Vagina (tissue), 2 donors: ENCODE measurements at places on chromosomes 5 and 9. TPM values are rescaled to one million over a fixed set of nuclear protein-coding genes. Genes with fewer than 3 reads are reported as not detected.

GRCh38 chr5:155959082-155959481 lies 367.9 kb upstream of the SGCD start:
- H3K4me1 ChIP-seq: no peaks in the 10 kb centered on the region
- DNase-seq: no peak
- H3K27ac ChIP-seq: no peak overlapping the region
- no peak overlapping the region for H3K4me3 ChIP-seq

GRCh38 chr5:94944160-94944559 lies 325.7 kb downstream of the SLF1 start:
- no peak overlapping the region for H3K27ac ChIP-seq
- no peak overlapping the region for H3K4me3 ChIP-seq
- no peak for DNase-seq
- H3K4me1 ChIP-seq: no peaks in the 10 kb centered on the region
- no peaks in the 10 kb centered on the region for H3K27me3 ChIP-seq

GRCh38 chr5:123882319-123882964 lies 370.5 kb downstream of the CSNK1G3 start:
- H3K36me3 ChIP-seq: no peaks in the 10 kb centered on the region
- H3K4me1 ChIP-seq: no peaks in the 10 kb centered on the region
- no peaks in the 10 kb centered on the region for H3K27me3 ChIP-seq
- H3K4me3 ChIP-seq: no peak overlapping the region
- no peak overlapping the region for H3K27ac ChIP-seq
- DNase-seq: no peak

DNA sequence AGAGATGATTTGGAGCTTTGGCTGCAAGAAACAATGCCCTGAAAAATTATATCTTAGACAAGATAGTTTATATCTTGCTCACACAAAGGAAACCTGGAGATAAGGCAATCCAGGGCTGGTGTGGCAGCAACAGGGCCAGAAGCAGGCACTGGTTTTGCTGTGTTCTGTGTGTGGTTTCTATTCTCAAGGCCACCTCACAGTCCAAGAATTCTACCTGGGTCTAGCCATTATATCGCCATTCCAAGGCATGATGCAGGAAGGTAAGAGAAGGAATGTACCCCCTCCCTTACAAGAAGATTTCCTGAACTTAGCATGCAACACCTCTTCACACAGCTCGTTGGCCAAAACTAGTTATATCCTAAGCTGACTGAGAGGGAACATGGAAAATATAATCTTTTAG lies 74.5 kb upstream of the MEGF10 start:
- DNase-seq: no peak
- H3K36me3 ChIP-seq: no peaks in the 10 kb centered on the region

DNA sequence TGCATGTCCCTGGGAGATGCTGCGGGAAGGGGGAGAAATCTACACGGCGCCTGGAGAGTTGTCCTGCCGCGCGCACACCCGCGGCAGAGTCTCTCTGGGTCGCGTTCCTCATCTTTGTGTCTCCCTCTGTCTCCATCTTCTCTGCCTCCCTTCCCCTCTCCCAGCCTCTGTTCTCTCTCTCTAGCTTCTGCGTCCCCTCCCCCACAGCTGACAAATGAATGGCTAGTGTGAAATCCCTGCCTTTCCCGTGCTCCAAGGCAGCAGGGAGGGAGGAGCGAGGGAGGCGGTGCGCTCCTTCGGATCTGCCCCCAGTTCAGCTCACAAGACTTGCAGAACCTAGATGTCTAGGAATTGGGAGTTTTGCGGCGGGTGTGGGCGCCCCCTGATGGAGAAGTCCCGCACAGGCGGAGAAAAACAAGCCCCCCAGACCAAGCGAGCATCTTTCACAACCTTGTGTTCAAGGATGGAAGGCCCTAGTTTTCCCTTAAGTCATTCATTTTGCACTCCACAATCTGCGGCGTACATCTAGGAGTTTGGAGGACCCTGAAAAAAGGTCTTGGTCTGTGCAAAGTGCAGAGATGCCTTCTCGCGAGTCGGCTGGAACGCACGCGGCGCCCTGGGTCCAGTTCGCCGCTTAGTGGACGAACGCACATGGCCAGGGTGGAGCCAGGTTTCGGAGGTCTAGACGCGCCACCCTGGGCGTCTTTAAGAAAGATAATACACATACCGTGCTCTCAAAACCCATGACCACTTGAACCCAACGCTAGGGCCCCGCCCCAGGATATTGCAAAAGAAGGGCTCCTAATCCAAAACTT lies 2.0 kb downstream of the VCAN start:
- H3K36me3 ChIP-seq: no peaks in the 10 kb centered on the region
- H3K4me1 ChIP-seq: peaks cover 23% of the 10 kb centered on the region
- H3K27ac ChIP-seq: peak overlapping the region; percentile 73
- H3K4me3 ChIP-seq: peak overlapping the region; percentile 51
- H3K27me3 ChIP-seq: peaks cover 6% of the 10 kb centered on the region

- no peaks in the 10 kb centered on the region for H3K36me3 ChIP-seq
- H3K4me1 ChIP-seq: peaks cover 97% of the 10 kb centered on the region
- H3K27me3 ChIP-seq: no peaks in the 10 kb centered on the region
- H3K4me3 ChIP-seq: no peak overlapping the region
- no peak for DNase-seq
These were observed 13.8 kb downstream of the GSN start for GRCh38 chr9:121281614-121282276.

DNA sequence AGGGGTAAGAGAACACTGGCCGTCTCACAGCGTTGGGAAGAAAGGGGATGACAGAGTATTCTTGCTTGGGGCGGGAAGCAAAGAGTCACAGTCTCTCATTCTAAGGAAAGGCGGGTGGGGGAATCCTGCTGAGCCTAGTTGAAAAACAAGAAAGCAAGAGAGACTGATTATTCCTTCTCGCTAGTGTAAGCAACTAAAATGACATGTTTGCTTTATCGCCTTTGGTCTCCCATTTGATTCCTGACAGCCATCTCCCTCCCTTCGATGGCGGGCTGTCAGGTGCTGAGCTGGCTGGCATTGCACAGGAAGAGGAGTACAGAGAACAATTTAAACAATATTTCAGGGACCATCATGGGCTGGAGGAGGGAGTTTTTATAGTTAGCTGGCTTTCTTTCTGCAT lies 331.3 kb downstream of the ASTN2 start:
- no peaks in the 10 kb centered on the region for H3K4me1 ChIP-seq
- no peaks in the 10 kb centered on the region for H3K27me3 ChIP-seq
- H3K27ac ChIP-seq: no peak overlapping the region
- DNase-seq: no peak
- no peak overlapping the region for H3K4me3 ChIP-seq
- no peaks in the 10 kb centered on the region for H3K36me3 ChIP-seq

DNA sequence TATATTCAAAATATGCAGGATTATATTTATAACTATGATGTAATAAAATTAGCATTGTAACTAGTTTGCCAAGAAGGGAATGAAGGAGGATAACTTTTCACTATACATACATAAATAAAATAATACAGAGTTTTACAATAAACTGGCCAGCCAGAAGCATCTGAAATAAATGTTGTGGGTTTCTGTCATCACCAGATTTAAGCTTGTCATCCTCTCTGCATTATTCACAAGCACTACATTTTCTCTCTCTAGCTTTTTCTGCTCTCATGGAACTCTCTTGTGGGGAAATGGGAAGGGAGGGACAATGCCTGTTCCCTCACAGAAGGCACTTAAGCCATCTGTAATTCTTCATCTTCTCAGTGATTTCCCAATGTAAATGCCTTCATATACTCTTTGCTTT lies 626.8 kb downstream of the SEMA5A start:
- no peaks in the 10 kb centered on the region for H3K36me3 ChIP-seq
- H3K27ac ChIP-seq: no peak overlapping the region
- no peak overlapping the region for H3K4me3 ChIP-seq
- H3K27me3 ChIP-seq: no peaks in the 10 kb centered on the region

GRCh38 chr9:7973123-7973522 lies 173.5 kb upstream of the DMAC1 start:
- H3K36me3 ChIP-seq: no peaks in the 10 kb centered on the region
- no peak for DNase-seq

DNA sequence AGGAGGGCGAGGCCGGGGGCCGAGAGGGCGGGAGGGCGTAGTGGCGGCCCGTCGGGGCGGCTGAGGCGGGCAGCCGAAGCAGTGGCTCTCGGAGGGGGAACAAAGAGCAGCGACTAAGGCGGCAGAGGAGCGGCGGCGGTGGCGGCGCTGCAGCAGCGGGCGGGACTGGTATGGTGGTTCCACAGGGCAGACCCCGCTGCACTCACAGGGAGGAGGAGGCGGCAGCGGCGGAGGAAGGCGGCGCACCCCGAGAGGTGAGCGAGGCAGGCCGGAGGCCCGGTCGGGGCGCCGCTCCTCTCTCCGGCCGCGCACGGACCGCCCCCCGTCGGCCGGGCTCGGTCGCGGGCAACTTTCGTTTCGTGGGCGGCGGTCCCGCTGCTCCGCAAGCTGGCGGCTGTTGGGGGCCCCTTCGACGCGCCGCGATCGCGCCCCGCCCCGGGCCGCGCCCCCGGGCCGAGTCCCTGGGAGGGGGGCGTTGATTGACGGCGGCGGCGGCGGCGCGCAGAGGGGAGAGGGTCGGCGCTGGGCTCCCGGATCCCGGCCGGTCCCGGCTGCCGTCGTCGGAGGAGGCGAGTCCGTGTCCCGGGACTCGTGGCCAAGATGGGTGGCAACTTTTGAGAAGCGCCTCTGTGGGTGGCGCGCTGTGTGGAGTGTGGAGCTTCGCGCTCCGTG lies 467 bp downstream of the CNOT6 start:
- H3K27ac ChIP-seq: peak overlapping the region; percentile 94
- H3K4me1 ChIP-seq: peaks cover 49% of the 10 kb centered on the region
- no peak for DNase-seq
- H3K27me3 ChIP-seq: no peaks in the 10 kb centered on the region
- H3K4me3 ChIP-seq: peak overlapping the region; percentile 95

The NEURL1B gene
- 30.9 TPM for total RNA-seq

The SPATA31E1 gene
- not detected for total RNA-seq

The C6 gene
- total RNA-seq: 2.0 TPM
